ENCODE measurements at places on chromosomes 3 and 15.

DNA sequence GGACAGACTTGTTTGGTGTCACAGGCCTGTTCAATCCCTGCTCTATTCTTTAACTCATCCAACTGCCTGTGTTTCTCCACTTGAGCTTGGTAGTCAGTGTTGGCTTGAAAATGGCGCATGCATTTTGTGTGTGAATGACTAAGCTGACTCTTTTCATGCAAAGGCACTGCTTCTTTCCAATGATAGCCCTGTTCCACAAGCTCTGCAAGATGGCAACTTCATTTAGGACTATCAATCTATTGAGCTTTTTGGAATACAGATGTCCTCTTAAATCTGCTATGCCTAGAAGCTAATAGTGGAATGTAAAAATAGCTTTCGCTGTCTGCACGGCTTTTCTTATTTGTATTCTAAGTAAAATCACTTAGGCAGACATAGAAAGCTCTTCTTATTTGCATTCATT is 33.6 kb upstream of the SYNPR start:
- no peak for DNase-seq

- DNase-seq, result no peak
These were observed 103.2 kb downstream of the TBC1D5 start for GRCh38 chr3:17639257-17639656.

- no peak for DNase-seq
These were observed 106.5 kb upstream of the CMC1 start for GRCh38 chr3:28134792-28135375.

DNA sequence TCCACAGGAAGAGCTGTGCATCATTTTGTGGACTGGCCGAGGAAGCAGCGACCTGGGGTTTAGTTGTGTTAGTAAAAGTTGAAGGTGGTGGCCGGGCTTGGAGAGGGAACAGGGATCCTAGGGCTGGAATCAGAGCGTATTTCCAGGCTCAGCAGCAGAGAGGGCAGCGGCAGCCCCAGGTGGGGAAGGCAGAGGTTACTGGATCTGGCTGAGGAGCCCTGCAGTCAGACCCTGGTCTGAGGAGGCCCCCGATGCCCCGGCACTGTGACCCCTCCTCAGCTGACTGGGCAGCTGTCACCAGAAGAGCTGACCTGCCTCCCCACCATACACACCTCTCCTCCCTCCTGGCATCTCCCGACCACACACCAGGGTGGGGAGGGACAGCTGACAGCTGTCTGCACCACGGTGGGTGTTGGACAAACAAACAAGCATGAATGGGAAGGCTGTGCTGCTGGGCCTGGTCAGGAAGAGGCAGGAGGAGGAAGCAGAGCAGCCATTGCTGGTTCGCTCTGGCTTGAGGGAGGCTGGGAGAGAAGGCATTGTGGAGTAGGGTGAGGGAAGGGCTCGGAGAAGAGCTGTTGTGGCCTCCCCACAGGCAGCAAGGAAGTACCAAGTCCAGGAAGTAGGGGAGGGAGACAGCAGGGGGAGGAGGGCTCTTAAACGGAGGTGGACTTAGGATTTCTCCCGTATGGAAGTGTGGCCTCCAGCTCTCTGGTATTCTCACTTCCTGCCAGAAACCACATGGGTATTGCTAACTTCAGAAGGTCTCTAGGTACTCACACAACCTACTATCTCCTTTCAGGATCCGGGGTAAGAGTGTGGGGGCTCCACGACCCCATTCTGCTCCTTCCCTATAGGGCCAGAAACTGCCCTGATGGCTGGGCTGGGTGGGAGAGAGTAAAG is 49.5 kb upstream of the HACD2 start:
- DNase-seq, result no peak

GRCh38 chr15:62818691-62819090 is 223.9 kb upstream of the TPM1 start:
- no peak for DNase-seq

DNA sequence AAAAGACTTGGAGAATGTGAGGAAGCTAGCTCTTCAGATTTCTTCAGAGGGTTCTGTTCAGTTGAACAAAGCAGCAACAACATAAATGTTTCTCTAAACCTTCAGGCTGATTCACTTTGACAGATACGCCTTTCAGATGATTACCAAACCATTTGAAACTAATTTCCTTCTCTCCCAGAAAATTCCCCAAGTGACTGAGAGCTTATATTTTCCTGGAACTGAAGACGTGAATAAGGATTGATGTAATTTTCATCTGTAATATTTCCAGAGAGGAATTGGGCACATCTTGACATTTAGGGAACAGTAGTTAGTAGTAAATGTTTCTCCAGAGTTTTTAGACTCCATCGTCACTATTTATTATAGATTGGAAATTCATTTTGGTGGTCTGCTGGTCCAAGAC is 108.6 kb upstream of the AADACL2 start:
- no peak for DNase-seq

- DNase-seq, result no peak
These were observed 44.1 kb downstream of the MASP1 start for GRCh38 chr3:187247398-187247797.

GRCh38 chr3:187000711-187001151 is 70.4 kb downstream of the ST6GAL1 start:
- DNase-seq, result no peak

DNA sequence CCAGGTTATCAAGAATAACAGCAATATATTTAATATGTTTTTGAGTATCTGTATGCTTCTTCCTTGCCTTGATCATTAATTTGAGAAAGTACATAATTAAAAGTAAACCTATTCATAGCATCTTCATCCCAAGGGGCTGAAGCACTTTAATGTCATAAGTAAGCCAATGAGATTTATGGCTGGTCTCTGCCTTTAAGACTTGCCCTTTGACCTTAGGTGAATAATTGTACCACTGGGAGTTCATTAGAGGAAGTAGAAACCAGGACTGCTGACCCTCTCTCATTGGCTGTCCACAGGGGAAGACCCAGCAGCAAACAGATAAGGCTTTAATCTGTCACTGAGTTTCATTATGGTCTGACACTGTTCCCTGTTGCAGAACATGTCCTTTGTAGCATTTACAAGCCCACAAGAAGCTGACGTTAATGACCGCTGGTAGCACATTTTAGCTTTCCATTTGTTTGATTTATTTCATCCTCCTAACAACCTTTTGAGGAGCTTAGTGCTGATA is 16.3 kb upstream of the ERC2 start:
- DNase-seq, result no peak

DNA sequence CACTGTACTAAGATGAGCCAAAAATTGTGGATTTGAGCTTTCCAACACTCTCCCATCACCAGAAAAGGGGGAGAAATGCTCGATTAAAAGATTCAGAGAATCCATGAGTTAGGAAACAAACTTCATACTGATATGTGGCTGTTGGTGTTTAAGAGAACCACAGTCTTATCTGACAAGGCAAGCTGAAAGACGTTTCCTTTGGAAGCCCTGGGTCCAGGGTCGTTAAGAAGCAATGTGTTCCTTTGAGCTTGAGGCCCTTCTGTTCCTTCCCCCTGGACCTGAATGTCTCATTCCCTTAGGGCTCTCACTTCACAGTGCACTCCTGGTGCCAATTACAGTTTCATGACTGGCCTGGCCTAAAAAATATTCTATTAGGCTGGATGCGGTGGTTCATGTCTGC is 524.8 kb upstream of the PPP2R3A start:
- DNase-seq, result no peak

All from stimulated activated CD8-positive, alpha-beta memory T cell treated with anti-CD3 and anti-CD28 coated beads, Interleukin-4, amount 100 ng/mL, for 4 hours (primary cell).